ENCODE measurements at places on chromosomes 6 and 20.

DNA sequence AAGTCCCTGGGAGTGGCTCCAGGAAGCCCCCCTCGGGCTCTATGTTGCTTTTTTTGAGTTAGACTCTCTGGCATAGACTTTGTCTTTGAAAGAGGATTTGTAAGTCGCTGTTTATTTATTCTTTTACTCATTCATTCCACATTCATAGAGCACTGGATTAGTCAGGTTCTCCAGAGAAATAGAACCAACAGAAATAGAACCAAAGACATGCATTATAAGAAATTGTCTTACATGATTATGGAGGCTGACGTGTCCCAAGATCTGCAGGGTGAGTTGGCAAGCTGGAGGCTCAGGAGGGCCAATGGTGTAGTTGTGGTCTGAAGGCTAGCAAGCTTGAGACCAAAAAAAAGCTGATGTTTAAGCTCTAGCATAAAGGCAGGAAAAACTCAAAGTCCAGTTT, 98.3 kb upstream of the CHD6 start:
- no peak for DNase-seq

- no peak for DNase-seq
Observed at GRCh38 chr20:50774515-50774914, 20.3 kb upstream of the BCAS4 start.

DNA sequence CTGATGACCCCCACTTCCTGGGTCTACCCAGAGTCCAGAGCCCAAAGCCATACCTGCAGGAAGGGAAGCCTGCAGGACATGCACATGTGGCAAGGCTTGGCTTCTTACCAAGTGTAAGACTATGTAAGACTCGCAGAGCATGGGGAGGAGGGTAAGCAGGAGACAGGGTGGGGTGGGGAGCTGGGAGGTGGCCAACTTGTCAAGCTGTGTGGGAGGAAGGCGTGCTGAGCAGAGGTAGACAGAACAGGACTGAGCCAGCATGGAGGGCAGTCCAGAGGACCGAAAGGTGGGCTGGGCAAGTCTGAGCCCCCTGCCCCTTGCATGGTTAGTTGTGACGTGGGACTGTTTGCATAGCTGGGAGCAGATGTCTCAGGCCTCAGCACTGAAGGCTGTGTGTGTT, 53.4 kb upstream of the RNF24 start:
- no peak for DNase-seq

GRCh38 chr6:89242574-89243330, 25.6 kb upstream of the GABRR1 start:
- DNase-seq, result no peak

- DNase-seq, result no peak
Observed at GRCh38 chr20:38728191-38728781, 4.0 kb downstream of the SLC32A1 start.

Measured in NCI-H187 (cell line).